ENCODE measurements at places on chromosomes 16 and 17.

- no peak for DNase-seq
These were observed 97.3 kb downstream of the ANKRD11 start for GRCh38 chr16:89392881-89393737.

DNA sequence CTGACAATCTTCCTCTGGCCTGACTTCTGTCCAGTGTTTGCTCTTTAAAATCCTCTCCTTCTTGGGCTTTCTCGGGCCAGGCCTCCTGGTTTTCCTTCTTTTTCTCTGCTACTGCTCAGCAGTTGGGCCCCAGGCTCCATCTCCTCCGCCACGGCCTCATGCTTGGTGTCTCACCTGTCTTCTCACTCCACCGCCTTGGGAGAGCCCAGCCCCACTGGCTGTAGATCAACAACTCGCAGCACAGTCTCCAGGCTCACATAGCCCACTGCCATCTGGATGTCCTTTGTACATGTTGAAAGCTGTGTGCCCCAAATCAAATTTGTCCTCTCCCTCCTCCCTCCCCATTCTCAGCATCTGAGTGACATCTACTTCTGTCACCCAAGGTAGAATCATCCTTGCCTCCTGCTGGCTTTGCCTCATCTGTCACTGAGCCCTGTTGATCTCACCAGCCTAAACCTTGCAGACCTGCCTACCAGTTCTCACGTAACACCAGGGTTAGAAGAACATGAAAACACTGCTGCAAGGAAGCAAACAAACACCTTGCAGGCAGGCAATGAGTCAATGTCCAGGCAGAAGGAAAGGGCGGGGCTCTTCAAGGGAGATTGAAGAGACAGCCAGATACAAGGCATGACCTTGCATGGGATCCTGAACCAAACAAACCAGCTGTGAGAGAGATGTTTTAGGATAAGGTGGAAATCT is 103.2 kb upstream of the SMURF2 start:
- no peak for DNase-seq

DNA sequence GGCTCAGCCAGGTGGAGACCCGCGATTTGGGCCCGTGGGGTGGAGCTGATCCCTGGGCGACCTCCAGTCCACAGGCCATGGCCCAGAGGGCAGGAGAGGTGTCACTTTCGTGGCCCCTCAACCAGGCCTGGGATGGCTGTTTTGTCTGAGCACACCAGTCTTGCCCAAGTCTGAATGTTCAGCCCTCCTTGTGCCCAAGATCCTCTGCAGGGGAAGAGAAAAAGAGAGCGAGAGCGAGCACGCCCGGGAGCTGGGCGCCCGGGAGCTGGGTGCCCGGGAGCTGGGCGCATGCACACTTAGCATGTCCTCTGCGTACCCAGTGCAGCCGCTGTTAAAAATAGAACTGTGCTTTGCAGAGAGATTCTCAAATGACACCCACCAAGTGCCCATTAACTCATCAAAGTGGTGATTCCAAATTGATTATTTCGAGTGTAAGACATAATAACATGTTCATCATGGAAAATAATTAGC is 403.3 kb upstream of the TNRC6C start:
- no peak for DNase-seq

DNA sequence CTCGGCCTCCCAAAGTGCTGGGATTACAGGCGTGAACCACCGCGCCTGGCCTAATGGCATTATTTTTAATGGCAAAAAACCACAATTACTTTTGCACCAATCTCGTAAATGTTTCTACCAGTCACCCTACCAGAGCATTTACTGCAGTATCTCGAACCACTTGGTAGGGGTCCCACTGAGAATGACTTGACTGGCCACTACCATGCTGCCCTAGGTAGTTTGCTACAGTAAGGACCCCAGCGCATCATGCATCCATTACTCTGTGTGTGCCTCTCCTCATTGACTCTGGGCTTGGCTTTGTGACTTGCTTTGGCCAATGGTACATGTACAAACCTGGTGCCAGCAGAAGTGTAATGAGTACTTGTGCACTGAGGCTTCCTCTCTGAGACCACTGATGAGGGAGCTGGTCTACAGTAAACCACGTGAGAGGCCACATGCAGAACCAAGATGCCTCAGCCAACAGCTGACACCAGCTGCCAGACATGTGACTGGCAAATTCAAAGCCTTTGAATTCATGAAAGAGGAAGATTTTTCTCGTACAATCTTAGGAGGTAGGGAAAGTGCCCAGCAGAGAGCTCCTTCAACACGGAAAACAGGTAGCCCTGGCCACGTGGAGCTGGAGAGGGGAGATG is 421.7 kb upstream of the C16orf82 start:
- peak; percentile 1 for DNase-seq

DNA sequence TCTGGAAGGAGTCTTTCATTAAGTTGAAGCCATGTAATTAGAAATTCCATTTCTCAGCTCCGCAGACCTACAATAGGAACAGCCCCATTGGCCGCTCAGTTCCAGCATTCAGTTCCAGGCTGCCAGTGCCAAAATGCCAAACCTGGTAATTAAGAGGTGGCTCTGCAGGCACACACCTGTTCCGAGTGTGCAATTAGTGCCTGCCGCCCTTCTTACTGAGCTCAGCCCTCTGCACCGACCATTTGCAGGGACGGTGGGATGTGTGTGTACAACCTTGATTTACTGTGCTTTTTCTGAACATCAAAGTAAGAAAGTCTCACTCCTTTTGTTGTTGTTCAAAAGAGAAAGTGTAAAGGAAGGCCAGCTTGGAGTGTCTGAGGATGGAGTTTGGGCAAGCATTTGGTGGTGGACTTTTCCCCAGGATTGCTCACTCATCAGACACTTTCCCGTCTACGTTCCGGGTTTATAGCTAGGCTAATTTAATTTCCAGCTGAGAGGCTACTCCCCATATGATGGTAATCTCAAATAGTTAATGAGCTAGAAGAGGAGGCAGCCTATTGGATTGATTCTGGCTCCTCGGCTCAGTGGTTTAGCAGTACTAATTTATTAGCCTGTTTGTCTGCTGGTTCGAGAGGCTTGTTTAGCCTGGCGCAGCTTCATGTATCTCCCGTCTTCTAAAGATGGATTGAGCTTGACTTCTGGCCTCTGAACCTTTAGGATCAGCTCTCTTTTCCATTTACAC is 20.0 kb downstream of the HS3ST3B1 start:
- DNase-seq: no peak

DNA sequence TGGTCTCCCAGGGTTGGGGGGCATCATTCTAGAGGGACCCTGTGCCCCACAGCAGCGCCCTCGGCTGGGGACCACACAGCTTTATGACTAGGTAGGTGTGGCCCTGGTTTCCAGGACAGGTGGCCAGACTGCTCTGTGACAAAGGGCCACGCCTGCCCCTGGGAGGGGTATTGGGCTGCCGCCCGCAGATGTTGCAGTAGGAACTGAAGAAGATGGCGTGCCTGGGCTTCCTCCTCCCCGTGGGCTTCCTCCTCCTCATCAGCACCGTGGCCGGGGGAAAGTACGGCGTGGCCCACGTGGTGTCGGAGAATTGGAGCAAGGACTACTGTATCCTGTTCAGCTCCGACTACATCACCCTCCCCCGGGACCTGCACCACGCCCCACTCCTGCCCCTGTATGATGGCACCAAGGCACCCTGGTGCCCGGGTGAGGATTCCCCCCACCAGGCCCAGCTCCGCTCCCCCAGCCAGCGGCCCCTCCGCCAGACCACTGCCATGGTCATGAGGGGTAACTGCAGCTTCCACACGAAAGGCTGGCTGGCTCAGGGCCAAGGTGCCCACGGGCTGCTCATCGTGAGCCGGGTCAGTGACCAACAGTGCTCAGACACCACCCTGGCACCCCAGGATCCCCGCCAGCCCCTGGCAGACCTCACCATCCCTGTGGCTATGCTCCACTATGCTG is at the start of gene SPPL2C:
Gene SPPL2C (plus strand): TSS at position 187 of the 681 bp plus-strand sequence. CDS start 26 bp downstream, at position 213.
- DNase-seq: no peak

DNA sequence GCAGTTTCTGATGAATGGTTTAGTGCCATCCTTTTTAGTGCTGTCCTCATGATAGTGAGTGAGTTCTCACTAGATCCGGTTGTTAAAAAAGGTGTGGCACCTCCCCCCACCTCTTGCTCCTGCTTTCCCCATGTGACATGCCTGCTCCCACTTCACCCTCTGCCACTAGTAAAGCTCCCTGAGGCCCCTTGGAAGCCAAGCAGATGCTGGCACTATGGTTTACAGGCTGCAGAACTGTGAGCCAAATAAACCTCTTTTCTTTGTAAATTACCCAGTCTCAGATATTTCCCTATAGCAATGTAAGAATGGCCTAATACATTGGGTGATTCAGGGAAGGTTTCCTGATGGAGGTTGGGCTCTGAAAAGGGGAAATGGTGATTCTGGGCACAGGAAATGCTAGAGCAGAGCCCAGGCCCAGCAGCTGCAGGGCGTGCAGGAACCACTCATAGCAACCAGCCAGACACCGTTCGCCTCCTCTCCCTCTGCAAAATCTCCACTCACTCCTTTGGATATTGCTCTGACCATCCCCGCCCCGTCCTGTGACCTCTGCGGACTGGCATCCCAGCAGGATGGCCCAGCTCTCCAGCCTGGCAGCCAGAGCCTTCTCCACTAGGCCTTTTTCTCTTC is 2.6 kb upstream of the ADORA2B start:
- DNase-seq: no peak

DNA sequence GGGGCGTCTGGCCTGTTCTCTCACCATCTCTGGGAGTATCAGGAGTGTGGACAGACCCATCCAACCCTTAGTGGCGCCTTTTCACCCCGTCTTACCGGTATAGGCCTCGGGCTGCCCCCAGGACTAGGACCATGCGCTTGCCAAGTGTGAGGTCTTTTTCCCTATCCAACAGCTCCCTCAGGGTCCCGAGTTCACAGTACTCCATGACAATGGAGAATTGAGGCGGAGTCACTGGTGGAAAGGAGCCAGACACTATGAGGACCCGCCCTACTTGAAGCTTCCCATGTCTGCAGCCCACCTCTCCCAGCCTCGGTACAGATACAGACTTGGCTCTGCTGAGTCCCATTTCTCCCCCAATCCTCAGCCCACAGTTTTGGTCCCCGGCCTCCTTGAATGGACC is 15.9 kb upstream of the RFWD3 start:
- DNase-seq: no peak

DNA sequence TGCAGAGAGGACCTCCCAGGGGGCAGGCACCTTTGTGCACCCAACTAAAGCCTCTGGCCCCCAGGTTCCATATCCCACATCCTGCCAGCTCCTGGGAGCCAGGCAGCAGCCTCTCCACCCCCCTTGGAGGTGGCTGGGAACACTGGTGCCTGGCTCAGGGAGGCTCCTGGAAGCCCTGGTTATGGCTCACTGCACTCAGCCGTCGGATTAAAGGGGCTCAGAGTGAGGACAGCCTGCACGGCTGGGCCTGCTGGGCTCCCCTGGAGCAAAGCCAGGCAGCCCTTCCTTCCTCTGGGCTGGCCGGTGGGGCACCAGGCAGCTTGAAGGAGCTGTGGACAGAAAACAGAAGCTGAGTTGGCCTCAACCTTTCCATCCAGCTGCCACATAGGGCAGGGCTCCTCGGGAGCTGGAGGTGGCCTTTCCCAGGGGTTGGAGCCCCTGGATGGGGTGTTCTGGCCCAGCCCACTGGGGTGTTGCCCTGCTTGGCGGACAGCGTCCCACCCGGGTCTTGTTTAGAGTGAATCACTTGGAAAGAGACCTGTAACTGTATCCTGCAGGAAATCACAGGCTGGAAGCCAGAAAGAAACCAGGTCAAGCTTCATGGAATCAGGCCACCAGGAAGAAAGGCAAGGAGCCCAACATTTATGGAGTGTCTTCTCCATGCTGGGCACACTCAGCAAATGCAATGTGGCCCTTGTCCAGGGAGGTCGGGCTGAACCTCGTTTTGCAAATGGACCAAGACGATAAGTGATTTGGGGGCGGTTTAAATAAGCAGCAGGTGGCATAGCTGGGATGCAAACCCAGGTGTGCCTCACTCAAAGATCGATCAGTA is 253.3 kb downstream of the SOX9 start:
- DNase-seq: no peak

- no peak for DNase-seq
These were observed 10.3 kb downstream of the RAD51C start for GRCh38 chr17:58702708-58703107.

DNA sequence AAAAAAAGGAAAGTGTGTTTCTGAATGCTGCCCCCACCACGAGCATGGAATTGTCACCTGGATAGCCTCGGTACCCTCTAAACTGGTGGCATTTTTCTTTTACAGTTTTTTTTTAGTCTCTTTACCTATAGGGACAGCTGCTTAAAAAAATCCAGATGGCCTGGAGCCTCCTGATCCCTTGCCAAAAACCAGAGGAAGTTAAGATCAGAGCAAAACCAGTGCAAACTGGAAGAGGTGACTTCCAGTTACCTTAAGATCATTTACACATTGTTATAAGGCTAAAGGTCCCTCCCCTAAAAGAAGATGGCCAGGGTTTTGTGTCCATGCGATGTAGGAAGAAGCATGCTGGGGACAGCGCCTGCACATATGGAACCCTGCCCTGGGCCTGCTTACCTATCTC is 3.5 kb downstream of the MEFV start:
- no peak for DNase-seq

- DNase-seq: no peak
These were observed 5.2 kb upstream of the TSPOAP1 start for GRCh38 chr17:58333736-58334207.

GRCh38 chr17:39107155-39107554 is 44.3 kb downstream of the PLXDC1 start:
- no peak for DNase-seq

DNA sequence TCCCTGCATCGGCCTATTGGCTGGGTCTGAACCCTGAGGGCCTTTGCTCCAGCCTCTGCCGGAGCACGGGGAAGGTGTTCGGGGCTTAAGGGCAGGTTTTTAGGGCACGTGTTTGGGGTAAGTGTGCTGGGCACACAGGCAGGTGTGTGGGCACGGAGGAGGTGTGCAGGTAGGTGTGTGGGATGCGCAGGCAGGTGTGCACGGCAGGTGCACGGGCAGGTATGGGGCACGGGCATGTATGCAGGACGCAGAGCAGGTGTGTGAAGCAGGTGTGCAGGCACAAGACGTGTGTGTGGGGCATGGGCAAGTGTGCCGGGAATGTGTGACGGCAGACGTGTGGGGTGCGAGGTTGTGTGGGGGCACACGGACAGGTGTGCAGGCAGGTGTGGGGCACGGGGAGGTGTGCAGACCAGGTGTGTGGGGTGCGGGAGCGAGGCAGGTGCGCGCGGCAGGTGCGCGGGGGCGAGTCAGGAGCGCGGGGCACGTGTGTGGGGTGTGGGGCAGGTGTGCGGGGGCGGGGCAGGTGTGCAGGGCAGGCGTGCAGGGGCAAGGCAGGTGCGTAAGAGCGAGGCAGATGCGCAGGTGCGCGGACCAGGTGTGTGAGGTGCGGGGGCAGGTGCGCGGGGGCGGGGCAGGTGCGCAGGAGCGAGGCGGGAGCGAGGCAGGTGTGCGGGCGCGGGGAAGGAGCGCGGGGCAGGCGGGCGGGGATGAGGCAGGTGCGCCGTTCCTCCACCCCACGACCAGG is 28.6 kb upstream of the METRNL start:
- DNase-seq: peak; percentile 12

GRCh38 chr17:2398655-2399571 is 1.9 kb downstream of the MNT start:
- no peak for DNase-seq

Measured in stimulated activated CD8-positive, alpha-beta memory T cell treated with anti-CD3 and anti-CD28 coated beads, Interleukin-7, amount 100 ng/mL, for 4 hours (primary cell).